ENCODE measurements at places on chromosomes 5 and 9. TPM values are rescaled to one million over a fixed set of nuclear protein-coding genes. Genes with fewer than 3 reads are reported as not detected.

The CKS2 gene
- 48.1 TPM for total RNA-seq

The CCNO gene
- total RNA-seq: not detected

DNA sequence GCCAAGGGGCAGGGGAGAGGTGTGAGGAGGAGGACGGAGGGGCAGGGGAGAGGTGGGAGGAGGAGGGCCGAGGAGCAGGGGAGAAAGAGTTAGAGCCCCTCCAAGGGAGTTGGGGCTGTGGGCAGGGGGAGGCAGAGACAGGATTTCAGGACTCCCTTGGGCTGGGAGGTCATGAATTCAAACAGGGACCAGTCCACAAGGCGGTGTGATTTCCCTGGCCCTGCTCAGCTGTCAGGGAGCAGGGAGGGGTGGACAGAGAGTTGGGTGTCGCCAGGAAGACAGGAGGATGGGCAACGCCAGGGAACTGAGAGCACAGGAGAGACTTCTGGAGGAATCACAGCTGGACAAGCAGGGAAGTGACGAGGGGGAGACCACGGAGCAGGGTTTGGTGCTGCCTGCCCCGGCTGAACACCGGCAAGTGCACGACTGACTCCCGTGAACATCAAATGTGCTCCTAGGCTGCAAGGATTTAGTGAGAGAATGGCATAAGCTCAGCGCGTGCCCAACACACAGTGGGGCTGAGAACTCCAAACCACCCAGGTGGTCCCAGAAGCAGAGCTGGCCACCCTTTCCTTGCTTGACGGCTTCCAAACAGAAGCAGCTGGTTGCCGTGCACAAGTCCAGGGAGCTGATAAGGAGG is 17.8 kb upstream of the OLFM1 start:
- no peak for DNase-seq

DNA sequence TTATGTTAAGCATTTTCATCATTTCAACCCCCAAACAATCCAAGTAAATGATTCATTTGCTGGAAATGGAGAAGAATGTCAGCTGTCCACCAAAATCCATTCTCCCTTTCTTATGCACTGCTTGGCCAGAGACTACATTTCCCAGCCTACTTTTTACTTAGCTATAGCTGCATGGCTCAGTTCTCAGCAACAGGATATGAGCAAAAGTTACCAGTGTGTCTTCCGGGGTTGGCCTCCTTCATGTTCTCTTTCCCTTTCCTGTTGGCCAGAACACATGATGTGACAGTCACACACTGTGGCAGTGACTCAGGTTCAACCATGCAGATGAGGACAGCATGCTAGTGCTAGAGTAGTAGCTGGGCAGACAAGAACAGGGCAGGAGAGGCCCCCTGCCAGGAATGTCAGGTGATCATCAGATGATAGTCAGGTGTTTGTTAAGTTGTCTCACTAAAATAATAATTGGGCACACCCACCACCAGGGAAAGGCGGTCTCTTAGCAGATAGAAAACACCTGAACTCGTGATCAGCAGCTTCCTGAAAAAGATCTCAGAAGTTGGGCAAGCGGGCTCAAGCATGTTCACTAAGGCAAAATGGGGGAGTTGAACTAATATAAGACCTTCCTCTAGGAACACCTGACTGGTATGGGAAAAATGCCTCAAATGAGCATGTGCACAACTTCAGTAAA is 12.2 kb downstream of the GPR150 start:
- DNase-seq: no peak

- no peak for DNase-seq
These were observed 282.9 kb upstream of the MVB12B start for GRCh38 chr9:126043681-126044080.

All from tongue (tissue), 3 donors.